Fibroblast of skin of left quadriceps (primary cell): ENCODE measurements at places on chromosomes 11 and 22.
A peak's percentile ranks its signal among the peaks of the same experiment; 100 is the strongest.

GRCh38 chr11:67292671-67293070, 3.6 kb downstream of the ANKRD13D start:
- no peak for DNase-seq

- DNase-seq = no peak
Measured at GRCh38 chr22:23622634-23623033, 9.5 kb downstream of the DRICH1 start.

DNA sequence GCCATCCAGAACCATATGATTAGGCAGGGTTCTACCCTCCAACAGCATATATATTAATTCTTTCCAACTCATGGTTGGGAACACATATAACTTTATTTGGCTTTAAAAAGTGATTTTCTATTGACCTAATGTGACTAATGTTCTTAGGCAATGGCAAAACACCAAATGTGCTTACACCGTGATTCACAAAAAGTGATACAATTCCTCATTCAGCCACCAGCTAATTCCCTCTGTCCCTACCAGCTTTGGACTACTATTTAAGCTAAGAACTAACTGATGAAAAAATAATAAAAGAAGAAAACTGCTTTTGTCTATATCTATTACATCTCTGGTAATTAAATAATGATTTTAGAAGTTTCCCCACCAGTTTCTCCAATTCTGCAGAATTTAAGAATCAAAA, 4.7 kb downstream of the CTSC start:
- DNase-seq = no peak

GRCh38 chr22:27116312-27117086, 459.1 kb downstream of the MIAT start:
- no peak for DNase-seq

DNA sequence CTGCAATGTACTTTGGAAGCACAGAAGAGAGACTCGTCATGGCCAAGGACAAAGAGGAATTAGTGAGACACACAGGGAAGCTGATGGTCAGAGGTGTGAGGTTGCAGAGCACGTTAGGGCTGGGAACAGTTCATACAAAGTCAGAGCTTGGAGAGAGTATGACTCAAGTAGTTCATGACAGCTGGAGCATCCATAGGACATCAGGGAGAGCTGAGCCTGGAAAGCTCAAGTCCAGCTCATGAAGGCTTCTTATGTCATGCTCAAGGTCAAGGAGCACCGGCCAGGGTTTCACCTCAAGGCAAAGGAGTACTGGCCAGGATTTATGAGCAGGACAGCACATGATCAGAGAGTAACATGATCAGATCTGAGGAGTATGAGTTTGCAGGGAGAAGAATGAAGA, 64.6 kb upstream of the CHST1 start:
- DNase-seq = no peak

DNA sequence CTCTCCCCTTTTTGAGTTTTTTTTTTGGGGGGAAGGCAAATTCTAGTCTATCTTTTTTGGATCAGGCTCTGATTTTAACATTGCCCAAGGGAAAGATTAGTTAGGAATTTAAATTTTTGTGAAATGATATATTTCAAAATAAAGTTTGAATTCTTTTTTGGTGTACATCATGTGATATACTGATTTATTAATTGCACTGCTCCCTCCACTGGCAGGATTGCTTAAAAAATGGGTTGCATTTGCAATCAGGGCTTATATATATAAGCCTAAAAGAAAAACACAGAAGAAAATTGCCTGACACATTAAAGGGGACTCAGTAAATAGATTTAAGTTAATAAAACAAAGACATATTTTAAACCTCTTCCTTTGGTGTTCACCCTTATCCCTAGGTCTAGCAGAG, 1.2 kb downstream of the DYNC2H1 start:
- DNase-seq = peak; percentile 24

GRCh38 chr11:28104984-28105383, 3.0 kb downstream of the KIF18A start:
- DNase-seq = no peak

DNA sequence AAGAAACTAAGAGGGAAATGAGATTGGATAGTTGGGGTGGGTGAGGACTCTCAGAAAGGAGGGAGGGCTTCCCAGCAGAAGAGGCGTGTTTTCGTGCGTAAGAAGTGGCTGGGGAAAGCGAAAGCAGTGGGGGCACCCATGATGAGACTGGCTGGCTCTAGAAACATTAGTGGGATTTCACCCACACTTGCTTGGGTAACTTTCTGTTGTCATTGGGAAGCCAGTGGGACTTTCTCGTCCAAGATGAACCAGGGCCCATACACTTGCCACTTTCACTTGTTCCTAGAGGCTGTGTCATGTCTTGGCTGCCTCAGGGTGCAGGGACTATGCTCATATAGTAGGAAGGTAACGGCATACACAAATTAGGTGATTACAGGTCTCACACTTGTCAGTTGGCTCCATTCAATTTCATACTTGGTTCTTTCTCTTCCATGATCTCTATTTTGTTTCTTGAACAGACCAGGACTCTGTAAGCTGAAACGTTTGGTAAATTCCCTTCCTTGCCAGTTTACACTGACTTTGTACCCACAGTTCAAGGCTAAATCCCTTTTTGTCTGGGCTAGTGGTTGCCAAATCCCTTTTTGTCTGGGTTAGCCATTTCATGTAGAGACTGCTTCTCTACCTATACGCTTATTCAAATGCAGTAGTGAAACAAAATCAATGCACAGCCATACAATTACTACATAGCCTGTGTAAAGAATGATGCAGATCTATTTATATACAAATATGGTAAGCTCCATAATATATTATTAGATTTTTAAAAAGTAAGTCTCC, 42.0 kb upstream of the CXCR5 start:
- no peak for DNase-seq

DNA sequence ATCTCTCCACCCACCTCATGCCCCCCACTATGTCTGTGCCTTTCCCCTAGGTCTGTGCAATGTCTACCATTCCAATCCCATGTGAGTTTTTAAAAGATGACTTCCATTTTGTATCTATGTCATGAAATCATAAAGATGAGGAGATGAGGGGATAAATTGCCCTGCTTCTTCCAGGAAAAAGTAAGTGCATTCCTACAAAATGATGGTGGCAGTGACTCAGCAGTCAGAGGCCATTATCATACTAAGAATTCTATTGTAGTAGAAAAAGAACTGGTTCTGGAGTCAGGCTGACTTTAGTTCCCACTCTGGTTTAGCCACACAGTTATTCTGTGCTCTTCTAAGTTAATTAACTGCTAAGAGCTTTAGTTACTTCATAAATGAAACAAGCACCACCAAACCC, 89.6 kb upstream of the API5 start:
- DNase-seq = peak; percentile 9

- peak; percentile 63 for DNase-seq
Measured at GRCh38 chr11:94132152-94132558, 3.5 kb downstream of the PANX1 start.

DNA sequence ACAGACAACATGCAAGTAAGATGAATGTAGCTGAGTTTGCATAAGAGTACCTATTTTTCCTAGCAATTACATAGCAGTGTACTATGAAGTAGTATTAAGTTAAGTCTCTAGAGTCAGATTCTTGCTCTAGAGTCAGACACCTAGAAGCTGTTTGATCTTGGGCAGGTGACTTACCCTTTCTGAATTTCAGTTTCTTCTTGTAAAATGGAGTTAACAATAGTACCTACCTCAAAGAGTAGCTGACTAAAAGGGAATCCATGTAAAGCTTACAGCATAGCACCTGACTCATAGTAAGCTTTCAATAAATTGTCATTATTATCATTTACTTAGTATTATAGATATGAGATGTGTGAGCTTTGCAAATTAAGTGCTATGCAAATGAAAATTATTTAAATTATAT, 47.8 kb upstream of the PTPRJ start:
- DNase-seq = no peak

GRCh38 chr22:22590136-22590891, 31.2 kb upstream of the PRAME start:
- DNase-seq = no peak

DNA sequence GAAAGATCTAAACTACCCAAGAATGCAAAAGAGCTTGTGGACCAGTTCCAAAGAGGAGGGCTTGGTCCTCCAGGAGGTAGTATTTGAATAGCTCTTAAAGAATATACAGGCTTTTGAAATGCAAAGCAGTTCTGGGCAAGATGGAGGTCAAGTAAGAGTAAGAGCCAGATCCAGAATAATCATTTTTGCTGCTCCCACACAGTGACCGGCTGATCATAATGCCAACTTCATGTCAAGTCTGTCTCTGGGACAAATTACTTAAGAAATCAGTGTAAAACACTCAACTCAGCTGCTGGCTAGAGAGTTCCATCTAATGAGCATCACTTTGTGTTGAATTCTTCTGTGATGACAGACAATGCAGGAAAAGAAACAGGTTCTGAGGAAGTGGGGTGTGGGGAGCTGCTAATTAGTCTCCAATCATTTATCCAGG, 250.9 kb upstream of the NARS2 start:
- no peak for DNase-seq
